ENCODE measurements at places on chromosomes 7 and 10.

DNA sequence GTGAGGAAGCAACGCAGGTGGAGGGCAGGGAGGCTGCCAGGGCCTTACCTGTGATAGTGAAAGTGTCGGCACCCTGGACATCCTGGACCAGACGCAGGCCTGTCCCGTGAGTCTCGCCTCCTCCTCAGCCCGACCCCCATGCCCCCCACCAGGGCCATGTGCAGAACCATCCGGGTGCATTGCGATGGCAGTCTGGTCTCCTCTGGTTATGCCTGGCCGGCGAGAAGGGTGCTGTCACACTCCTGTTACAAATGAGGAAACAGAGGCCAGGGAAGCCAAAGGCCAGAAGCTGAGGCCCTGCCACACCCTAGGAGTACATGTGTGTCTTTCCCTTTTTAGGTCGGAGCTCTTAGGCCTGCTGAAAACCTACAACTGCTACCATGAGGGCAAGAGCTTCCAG, 7.2 kb downstream of the DEPP1 start:
- no peak for DNase-seq

GRCh38 chr10:122861711-122862161, 16.1 kb upstream of the CUZD1 start:
- DNase-seq: no peak

- DNase-seq: no peak
Observed at GRCh38 chr10:72285972-72286521, 12.3 kb downstream of the DDIT4 start.

DNA sequence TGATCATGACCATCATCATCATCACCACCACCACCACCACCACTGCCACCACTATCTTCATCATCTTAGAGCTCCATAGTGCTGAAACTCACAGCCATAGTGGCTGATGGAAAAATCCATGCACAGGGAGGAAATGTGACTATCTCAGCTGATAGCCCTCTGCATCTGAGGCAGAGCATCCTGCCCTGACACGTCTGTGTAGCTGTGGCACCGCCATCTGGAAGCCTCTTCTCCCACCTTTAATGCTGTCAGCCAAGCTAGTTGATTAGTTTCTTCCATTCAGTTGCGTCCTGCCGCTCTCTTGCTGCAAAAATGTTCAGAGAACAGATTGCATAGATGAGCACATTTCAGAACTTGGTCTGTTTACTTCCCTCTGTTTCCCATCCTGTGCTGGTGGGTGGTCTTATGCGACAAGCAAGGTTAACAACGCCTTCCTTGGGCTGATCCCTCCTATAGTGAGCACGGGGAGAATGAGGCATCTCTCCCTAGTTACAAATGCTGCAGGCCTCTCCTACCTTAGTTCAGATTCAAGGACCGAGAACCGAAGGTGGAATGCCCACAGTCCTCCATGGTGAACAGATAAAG, 478.6 kb downstream of the PLXNA4 start:
- DNase-seq: no peak

DNA sequence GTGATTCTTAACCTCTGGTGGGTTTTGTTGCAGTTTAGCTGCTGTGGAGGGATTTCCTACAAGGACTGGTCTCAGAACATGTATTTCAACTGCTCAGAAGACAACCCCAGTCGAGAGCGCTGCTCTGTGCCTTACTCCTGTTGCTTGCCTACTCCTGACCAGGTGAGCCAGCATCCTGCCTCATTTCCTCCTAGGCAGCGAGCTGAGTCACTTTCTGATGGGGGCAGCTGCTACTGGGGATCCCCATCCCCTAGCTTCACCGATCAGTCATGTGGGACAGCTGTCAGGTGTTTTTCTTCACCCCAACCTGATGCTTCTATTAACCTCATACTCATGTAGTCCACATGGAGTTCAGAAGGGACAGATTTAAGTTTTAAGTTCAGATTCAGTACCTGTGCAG, 21.7 kb upstream of the SMO start:
- DNase-seq: no peak

DNA sequence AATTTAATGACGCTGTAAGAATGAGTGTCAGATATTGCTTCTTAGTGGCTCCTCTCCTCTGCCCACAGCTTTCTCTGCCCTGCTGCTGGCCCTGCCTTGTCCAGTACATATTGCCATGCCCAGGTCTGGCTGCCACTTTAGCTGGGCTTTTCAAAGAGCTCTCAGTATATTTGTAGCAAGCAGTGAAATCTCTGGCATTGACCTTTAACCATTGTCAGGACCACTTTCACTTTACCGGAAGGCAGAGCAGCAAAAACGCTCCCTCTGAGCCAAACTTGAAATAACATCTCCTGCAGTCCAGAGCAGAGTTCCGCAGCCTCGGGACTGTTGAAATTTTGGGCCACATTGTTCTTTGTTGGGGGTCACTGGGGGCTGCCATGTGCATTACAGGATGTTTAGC, 13.8 kb downstream of the PDSS1 start:
- no peak for DNase-seq

DNA sequence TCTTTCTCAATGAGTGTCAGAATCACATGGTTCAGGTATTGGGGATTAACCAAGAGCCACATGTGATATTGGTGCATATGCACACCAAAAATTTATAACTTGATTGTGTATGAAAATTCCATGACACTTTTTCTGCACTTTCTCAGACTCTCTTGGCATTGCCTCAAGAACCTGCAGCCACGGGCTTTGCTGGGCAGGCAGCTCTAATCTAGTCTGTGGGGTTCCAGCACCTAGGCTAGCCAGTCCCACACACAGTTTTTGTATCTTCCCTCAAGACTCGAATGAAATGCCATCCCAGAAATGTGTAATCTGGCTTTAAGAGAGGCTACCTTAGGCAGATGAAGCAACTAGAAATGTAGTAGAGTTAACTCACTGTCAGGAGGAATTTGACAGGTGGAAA, 21.7 kb downstream of the STARD3NL start:
- DNase-seq: no peak

Measured in stimulated activated CD4-positive, alpha-beta T cell treated with anti-CD3 and anti-CD28 coated beads, Interleukin-12 subunit alpha, Interleukin-12 subunit beta, amount 100 ng/mL, for 24 hours (primary cell).